ENCODE measurements at places on chromosomes 2 and 18.

DNA sequence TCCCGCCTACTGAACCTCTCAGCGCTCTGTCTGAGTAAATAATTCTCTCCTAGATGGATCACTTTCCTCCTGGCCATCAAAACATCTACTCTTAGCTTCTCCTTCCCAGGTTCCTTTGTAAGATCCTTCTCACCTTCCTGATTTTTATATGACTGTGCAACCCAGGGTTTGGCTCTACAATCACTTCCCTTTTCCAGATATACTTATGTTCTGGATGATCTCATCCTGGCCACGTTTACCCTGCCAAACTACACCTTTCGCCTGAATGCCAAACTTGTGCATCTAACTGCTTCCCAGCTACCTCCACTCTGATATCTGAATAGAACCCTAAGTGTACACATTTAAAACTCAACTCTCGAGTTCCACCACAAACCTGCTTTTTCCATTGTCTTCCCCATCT is 290.5 kb upstream of the REV1 start:
- no peak for DNase-seq

DNA sequence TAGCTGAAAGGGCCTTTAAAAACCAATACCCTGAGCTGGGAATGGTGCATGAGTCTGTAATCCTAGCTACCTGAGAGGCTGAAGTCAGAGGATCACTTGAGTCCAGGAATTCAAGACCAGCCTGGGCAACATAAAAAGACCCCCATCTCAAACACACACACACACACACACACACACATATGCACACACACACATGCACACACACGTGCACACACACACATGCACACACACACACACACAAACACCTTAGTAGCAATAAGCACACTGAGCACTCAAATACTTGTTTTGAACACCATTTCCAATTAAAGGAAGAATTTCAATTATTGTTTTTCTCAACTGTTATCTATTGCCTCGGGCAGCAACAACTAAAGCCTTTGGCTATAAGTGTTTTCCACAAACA is 25.6 kb upstream of the UBE2F start:
- DNase-seq, result no peak

DNA sequence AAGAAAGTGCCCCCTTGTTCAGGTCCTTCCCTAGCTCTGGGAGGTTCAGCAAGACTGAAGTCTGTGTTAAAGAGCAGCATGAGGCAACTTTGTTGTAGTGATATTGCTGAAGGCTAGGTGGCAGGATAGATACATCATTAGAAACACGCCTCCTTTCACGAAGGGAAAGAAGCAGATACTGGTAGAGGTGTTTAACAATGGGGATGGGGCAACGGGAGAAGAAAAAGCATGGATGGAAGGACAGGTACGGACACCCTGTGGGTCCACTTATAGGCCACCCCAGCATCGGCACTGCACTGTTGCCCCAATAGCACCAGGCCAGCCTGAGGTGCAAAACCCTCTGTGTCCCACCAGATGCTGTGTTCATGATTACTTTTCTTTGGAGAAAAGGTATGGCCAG is 3.5 kb upstream of the IGFBP5 start:
- DNase-seq, result peak; percentile 86

DNA sequence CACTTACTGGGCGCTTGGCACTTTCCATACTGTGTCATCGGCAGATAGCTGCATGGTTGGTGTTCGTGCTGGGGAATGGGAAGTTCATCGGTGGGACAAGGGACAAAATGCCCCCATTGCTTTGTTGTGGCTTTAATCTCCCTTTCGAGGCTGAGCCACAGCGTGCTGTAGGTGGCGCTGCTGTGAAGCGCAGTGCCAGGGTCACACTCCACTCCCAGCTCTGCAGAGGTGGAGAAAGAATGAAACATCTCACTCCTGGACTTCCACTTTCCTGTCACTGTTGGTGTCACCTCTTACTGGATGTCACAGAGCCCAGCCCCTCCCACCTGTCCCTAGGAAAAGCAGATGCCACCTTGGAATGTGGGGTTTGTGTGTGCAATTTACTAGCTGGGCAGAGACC is 8.7 kb downstream of the TYMS start:
- no peak for DNase-seq

- DNase-seq, result no peak
These were observed 64.6 kb downstream of the TGIF1 start for GRCh38 chr18:3514312-3515216.

GRCh38 chr2:156517419-156517818 is 81.2 kb downstream of the GPD2 start:
- no peak for DNase-seq

DNA sequence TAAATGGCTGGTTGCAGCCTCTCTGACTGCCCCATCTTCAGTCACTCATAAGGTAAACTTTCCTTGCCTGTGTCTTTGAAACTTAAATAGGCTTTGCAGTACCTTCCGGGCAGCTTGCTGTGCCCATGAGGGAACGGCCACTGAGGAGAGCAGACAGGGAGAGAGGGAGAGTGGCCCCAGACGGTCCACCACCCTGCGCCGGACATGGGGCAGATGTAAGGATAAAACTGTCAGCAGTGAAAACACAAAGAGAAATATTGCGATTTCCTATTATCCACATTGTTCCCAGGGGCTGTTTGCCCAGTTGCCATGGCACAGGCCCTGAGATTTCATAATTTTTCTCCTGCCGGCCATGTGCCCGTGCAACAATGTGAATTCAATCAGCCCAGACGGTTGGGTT is 265.9 kb upstream of the SALL3 start:
- no peak for DNase-seq

- DNase-seq, result peak; percentile 66
These were observed 351.9 kb upstream of the ID2 start for GRCh38 chr2:8329660-8330622.

- no peak for DNase-seq
These were observed 163.5 kb upstream of the SOX11 start for GRCh38 chr2:5528706-5529105.

DNA sequence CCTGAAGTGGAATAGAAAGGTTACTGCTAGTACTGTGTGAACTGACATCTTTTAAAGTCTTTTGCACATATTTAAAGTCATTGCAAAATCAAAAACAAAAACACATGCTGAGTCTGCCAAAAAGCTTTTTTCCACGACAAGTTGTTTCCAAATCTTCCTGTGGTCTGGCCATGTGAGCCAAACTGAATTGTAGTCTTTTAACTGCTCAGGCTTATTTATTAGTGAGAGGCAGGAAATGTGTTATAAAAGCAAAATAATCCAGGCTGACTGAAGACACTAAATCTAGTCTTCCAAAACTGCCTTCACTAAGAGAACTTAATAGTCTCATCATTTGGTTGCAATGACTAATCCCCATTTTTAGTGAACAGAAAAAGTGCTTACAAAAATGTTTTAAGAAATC is 2.3 kb downstream of the KRCC1 start:
- DNase-seq, result no peak

DNA sequence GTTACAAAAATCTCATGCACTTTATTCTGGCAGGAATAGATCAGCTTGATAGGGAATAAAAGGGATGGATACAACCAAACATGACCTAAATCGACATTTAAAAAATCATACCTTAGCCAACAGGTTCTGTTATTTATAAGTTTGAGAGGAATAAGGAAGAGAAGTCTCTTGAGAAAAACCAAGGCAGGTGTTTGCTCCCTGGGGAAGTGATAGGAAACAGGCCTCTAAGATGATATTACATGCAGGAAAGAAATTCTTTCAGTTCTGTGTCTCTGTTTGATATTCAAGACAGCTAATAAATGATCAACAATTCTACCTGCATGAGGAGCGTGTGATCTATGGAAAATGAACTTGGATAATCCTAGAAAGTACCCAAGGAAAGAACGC is 184.8 kb upstream of the ZEB2 start:
- DNase-seq, result no peak

DNA sequence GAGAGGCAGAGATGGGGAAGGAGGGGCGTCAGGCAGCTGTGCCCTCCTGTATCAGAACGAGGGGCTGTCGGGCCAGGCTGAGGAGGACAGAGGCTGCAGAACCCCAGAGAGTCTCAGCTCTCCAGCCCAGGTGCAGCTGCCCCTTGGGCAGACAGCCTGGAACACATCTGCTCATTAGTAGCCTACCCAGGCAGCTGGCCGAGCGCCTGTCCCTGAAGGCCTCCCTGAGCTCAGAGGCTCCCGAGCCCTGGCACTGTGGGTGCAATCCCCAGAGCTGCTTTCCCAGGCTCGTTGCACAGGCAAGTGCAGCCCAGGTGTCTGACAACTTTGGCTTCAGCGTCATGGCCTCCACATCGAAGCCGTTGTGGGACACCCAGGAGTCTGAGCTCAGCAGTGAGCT is 13.1 kb upstream of the TMEM185B start:
- DNase-seq, result peak; percentile 31

DNA sequence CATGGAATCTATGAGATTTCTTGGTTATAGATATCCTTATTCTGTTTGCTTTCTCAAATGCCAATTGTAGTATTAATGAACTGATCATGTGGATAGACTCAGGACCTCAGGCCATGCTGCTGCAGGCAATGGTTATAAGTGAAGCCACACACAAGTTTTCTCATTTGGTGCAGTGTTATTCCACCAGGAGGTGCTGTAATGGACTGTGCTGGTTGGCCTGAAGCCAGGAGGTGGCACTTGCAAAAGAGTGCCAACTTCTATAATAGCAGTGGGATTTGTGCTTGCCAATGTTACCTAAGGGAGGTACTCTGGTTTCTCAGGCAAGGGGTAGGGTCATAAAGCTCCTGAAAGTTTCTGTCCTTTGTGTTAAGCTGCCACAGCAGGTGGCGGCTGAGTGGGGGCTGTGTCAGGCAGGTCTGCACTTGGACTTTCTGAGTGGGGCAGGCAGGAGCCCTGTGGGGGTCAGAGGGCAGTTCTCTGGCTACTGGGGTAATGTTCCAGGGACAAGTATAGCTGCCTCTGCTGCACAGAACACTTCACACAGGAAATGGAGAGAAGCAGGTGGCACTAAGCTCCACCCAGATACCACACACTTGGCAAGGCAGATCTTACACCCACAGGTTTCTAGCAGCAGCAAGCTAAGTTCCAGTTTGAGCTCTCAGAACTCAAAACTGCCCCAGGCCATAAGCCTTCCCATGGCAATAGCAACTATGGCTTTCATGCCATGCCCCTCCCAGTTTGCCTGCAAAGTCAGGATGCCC is 352.6 kb upstream of the CWC22 start:
- DNase-seq, result no peak

GRCh38 chr2:150705357-150705756 is 217.9 kb upstream of the RND3 start:
- DNase-seq, result no peak

- DNase-seq, result no peak
These were observed 1.5 kb downstream of the SPOPL start for GRCh38 chr2:138503087-138503442.

DNA sequence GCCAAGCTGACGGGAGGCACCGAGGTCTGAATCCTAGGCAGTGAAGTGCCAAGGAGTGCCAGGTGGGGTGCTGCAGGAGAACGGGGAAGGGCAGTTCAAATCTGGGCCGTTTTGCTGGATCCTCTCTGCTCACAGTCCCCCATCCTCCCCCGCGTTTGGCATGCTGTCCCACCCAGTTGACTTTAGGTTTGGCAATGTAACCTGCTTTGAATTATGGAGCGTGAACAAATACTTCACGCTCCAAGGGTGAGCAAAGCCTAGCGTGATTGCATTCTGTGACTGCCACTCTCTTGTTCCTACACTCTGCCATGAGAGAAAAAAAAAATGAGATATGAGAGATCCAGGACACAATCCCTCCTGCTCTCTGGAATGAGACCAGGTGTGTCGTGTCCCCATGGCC is 381.9 kb downstream of the ZNF516 start:
- no peak for DNase-seq

- no peak for DNase-seq
These were observed 15.6 kb upstream of the LIPG start for GRCh38 chr18:49546278-49546677.

GRCh38 chr18:22846088-22846683 is 86.9 kb upstream of the RBBP8 start:
- DNase-seq, result no peak
